ENCODE measurements at places on chromosomes 1 and 21. TPM values are rescaled to one million over a fixed set of nuclear protein-coding genes. Genes with fewer than 3 reads are reported as not detected.

DNA sequence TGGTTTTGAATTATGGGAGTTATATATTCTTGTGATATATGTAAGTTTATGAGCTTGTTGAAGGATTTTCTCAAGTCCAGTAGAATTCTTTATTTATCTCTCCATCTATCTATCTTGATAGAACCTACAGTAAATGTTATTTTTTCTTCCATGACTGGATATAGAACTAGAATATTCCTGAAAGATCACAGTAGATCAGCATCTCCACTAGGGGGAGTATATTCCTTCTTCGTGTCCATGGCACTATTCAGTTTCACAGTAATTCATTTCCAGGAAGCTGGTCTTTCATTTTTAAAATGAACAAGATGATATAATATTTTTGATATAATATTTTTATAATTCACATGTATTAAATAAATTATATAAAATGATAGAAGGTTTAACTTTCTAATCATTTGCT is 18.8 kb downstream of the TMPRSS15 start:
- no peaks in the 10 kb centered on the region for H3K27me3 ChIP-seq
- no peak overlapping the region for H3K4me3 ChIP-seq
- H3K36me3 ChIP-seq: no peaks in the 10 kb centered on the region
- no peak for DNase-seq
- H3K27ac ChIP-seq: no peak overlapping the region

- H3K4me1 ChIP-seq: peaks cover 47% of the 10 kb centered on the region
- H3K27ac ChIP-seq: peak overlapping the region; percentile 97
- peaks cover 25% of the 10 kb centered on the region for H3K27me3 ChIP-seq
These were observed 2.0 kb upstream of the GJB3 start for GRCh38 chr1:34779005-34779404.

- H3K27me3 ChIP-seq: no peaks in the 10 kb centered on the region
- no peak overlapping the region for H3K4me3 ChIP-seq
- DNase-seq: no peak
- no peak overlapping the region for H3K27ac ChIP-seq
These were observed 73.1 kb downstream of the HMCN1 start for GRCh38 chr1:185807275-185807674.

- H3K36me3 ChIP-seq: peaks cover 24% of the 10 kb centered on the region
- H3K27me3 ChIP-seq: no peaks in the 10 kb centered on the region
- no peak overlapping the region for H3K4me3 ChIP-seq
These were observed 37.9 kb downstream of the ETNK2 start for GRCh38 chr1:204113896-204114295.

Gene TAF12
- total RNA-seq: 27.1 TPM

- no peak for DNase-seq
- H3K4me1 ChIP-seq: no peaks in the 10 kb centered on the region
- H3K27ac ChIP-seq: no peak overlapping the region
- no peaks in the 10 kb centered on the region for H3K36me3 ChIP-seq
- H3K4me3 ChIP-seq: no peak overlapping the region
- H3K27me3 ChIP-seq: no peaks in the 10 kb centered on the region
These were observed 440.5 kb downstream of the GPATCH2 start for GRCh38 chr1:217190359-217190758.

Gene ZNF644
- 79.3 TPM for total RNA-seq

Gene CDA
- total RNA-seq: 15.6 TPM

- no peak for DNase-seq
- no peak overlapping the region for H3K27ac ChIP-seq
- no peaks in the 10 kb centered on the region for H3K4me1 ChIP-seq
- no peak overlapping the region for H3K4me3 ChIP-seq
- no peaks in the 10 kb centered on the region for H3K36me3 ChIP-seq
These were observed 291.3 kb downstream of the CAMTA1 start for GRCh38 chr1:7076572-7076971.

DNA sequence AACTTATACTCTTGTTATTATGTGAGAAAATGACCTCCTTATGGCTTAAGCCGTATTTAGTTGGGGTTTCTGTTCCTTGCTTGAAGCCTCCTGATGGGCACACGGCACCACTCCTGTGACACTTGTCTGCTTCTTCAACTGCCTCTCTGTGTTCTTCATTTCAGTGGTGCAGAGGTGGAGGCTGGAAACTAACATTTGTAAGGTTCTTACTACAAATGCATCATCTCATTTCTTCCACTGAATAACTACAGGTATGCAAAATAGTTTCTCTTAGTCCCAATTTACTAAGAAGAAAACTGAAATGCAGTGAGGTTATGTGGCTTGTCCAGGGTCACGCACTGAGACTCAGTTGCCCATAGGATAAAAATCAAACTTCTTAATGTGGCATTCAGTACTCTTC is 23.6 kb upstream of the ZNF362 start:
- no peak overlapping the region for H3K4me3 ChIP-seq
- DNase-seq: no peak
- no peak overlapping the region for H3K27ac ChIP-seq
- H3K4me1 ChIP-seq: peaks cover 3% of the 10 kb centered on the region
- no peaks in the 10 kb centered on the region for H3K36me3 ChIP-seq

DNA sequence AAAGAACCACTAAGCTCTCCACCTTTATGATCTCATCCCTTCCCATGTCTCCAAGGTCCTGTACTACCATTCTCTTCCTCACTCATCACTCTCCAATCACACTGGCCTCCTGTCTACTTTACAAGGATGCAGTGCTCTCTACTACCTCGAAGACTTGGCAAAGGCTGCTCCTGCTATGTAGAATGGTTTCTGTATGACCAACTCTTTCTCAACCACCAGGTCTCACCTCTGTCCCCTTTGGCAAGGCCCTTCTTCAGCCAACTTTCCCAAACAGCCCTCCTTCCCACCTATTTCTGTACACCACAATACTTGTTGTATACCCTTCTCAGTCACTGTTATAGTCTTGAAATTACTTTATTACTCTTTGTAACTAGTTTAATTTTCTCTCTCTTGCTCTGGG is 41.2 kb downstream of the FYB2 start:
- no peak overlapping the region for H3K27ac ChIP-seq
- H3K4me3 ChIP-seq: no peak overlapping the region
- DNase-seq: no peak
- no peaks in the 10 kb centered on the region for H3K36me3 ChIP-seq

GRCh38 chr1:21384620-21385019 is 55.3 kb upstream of the NBPF3 start:
- DNase-seq: no peak
- H3K4me3 ChIP-seq: no peak overlapping the region
- no peaks in the 10 kb centered on the region for H3K36me3 ChIP-seq
- H3K27ac ChIP-seq: no peak overlapping the region
- peaks cover 5% of the 10 kb centered on the region for H3K27me3 ChIP-seq

DNA sequence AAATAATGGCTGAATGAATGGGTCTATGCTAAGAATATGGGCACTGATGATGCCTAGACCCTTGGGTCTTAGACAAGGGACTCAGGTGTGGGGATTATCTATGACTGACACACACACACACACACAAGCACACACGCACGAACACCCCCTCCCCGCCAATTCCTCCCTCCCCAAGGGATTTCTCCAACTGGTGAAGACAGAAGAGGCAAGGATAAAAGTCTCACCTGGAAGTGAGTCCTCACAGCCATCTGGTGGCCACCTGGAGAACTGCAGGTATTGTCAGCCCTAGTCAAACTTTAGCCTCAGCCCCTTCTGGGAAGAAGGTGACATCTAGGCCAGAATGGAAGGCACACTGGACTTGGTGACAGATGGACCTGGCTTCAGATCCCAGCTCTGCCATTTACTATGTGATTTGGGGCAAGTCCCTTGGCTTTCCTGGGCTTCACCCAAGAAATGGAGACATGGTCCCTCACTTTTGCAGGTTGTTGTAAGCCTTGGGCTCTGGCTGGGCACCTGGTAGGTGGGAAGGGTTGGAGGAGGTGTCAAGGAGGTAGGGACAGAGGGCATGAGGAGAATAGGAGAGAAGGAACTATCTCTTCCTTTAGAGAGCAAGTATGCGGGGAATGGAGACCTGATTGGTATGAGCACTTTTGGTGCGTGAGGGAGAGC is 4.0 kb upstream of the GPR3 start:
- H3K4me3 ChIP-seq: no peak overlapping the region
- no peaks in the 10 kb centered on the region for H3K36me3 ChIP-seq

Gene OR6K3
- total RNA-seq: not detected

- no peaks in the 10 kb centered on the region for H3K36me3 ChIP-seq
- peaks cover 8% of the 10 kb centered on the region for H3K4me1 ChIP-seq
- H3K4me3 ChIP-seq: peak overlapping the region; percentile 41
- DNase-seq: no peak
- no peak overlapping the region for H3K27ac ChIP-seq
These were observed 27.7 kb downstream of the STYXL2 start for GRCh38 chr1:167121375-167122120.

DNA sequence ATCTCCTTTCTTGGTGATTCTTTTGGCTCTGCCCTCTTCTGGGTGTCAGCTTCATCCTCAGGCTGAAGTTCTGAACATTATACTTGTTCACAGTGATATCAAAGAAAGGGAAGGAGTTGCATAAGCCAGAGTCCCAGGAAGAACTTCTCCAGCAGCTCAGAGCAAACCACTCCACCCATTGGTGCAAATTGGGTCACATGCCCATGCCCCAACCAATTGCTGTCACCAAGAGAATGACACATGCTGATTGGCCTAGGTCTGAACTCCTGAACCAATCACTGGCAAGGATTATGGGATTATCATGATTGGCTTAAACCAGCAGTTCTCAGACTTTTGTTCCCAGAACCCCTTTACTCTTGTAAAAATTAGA is 256.5 kb upstream of the TMEM51 start:
- DNase-seq: no peak
- no peak overlapping the region for H3K27ac ChIP-seq

DNA sequence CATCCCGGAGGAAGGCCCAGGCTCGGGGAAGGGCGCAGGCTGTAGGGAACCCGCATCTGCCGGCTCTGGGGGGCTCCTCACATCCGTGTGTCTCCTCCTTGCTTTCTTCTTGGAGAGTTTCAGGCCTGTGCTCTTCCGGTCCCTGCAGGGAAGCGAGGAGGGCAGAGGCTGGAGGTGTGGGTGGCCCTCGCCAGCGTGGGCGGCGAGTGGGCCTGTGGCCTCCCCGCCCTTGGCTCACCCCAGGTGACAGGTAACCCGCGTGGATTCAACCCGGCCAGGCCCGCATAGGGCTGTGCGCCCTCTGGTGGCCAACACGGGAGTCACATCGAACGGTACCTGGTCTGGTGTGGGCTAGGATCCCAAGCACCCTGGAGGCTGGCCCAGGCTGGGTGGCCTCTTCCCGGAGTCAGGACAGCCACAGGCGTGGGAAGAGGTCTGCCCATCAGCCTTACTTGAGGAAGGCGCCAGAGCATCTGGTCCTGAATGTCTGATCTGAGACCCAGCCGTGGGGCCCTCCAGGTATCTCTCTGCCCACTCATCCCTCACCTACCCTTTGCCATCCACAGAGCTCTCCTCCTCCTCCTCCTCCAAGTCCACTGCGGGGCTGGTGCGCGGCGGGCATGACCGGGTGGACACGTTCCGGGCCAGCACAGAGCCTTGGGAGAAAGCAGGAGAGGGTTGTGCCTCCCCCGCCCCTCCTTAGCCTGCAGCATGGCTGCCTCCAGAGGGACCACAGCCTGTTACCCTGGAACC is 9.6 kb upstream of the TNFRSF25 start:
- no peak for DNase-seq
- peaks cover 29% of the 10 kb centered on the region for H3K36me3 ChIP-seq
- peaks cover 35% of the 10 kb centered on the region for H3K4me1 ChIP-seq
- no peaks in the 10 kb centered on the region for H3K27me3 ChIP-seq

DNA sequence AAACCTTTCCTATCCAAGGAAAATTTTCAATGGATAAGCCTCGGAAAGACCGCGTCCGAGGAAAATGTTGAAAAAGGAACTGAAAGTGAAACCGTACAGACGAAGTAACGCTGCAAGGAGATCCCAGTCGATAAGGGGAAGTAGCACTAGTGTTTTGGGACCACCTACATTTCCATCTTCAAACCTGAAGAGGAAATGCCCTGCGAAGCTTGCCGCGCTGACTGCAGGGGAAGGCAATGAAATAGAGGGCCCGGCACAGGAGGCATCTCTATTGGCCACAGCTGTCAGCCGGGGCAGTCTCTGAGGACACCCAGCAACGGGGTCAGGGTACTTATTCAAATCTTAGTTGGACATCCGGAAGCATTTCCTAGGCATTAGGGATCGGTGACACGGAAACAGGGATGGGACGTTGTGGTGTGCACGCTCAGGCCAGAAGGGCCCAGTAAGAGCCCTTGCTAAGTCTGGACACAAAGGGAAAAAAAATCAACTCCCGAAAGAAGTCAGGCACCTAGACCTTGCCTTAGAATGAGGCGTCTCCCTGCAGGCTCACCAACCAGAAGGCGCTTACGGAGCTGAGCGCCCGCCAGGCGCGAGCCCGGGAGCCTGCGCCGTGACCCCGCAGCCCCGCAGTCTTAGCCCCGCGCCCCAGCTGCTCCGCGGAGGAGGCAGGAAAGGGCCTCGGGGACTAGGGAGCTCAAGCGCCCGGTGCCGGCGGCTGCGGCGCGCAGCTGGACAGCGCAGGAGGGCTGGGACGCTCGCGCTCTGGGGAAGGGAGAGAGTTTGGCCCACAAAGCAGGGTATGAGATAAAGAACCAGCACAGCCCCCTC is 655 bp downstream of the USF1 start:
- peak overlapping the region; percentile 95 for H3K27ac ChIP-seq
- peak overlapping the region; percentile 87 for H3K4me3 ChIP-seq
- H3K4me1 ChIP-seq: peaks cover 26% of the 10 kb centered on the region
- peak; percentile 84 for DNase-seq
- peaks cover 36% of the 10 kb centered on the region for H3K36me3 ChIP-seq
- no peaks in the 10 kb centered on the region for H3K27me3 ChIP-seq

DNA sequence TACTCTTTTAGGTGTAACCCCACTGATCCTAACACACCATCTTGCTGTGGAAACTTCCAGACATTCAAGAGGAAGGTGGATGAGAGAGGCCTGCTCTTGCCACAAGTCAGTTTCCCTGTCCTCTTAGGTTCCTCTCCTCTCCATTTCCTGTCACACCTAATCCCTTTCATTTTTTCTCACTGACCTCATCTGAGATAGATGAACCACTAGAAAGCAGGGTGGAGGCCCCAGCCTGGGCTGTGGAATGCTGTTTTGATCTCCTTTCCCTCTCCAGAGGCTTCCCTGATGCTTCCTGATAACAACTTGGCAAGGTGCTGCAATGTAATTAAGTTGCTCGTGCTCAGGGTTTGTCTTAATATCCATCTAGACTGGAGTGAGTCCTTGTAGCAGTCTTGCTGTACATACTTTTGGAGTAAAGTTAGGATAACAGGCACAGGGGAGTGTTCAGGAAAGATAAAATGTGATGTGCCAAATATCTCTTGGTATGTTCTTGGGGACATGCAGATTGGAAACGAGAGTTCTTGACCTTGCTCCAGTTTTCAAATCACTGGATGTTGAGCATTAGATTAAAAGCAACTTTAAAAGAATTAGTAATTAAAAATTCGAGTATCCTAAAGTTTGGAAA is 11.2 kb downstream of the LRRC42 start:
- no peaks in the 10 kb centered on the region for H3K27me3 ChIP-seq
- peaks cover 21% of the 10 kb centered on the region for H3K4me1 ChIP-seq
- peaks cover 49% of the 10 kb centered on the region for H3K36me3 ChIP-seq
- DNase-seq: no peak
- H3K4me3 ChIP-seq: no peak overlapping the region
- H3K27ac ChIP-seq: peak overlapping the region; percentile 72

GRCh38 chr1:16138772-16139221 is 17.1 kb downstream of the EPHA2 start:
- no peak overlapping the region for H3K27ac ChIP-seq
- no peak overlapping the region for H3K4me3 ChIP-seq
- peaks cover 43% of the 10 kb centered on the region for H3K36me3 ChIP-seq
